COR-L47 (cell line): ENCODE measurements at places on chromosomes 11 and 22.
A peak's percentile ranks its signal among the peaks of the same experiment; 100 is the strongest.

- peak; percentile 67 for DNase-seq
These were observed 8.8 kb upstream of the PLA2G3 start for GRCh38 chr22:31148953-31149627.

GRCh38 chr11:8759634-8760033 lies 77.0 kb downstream of the RPL27A start:
- no peak for DNase-seq

GRCh38 chr11:67486481-67487195 lies 3.8 kb downstream of the AIP start:
- DNase-seq = no peak

DNA sequence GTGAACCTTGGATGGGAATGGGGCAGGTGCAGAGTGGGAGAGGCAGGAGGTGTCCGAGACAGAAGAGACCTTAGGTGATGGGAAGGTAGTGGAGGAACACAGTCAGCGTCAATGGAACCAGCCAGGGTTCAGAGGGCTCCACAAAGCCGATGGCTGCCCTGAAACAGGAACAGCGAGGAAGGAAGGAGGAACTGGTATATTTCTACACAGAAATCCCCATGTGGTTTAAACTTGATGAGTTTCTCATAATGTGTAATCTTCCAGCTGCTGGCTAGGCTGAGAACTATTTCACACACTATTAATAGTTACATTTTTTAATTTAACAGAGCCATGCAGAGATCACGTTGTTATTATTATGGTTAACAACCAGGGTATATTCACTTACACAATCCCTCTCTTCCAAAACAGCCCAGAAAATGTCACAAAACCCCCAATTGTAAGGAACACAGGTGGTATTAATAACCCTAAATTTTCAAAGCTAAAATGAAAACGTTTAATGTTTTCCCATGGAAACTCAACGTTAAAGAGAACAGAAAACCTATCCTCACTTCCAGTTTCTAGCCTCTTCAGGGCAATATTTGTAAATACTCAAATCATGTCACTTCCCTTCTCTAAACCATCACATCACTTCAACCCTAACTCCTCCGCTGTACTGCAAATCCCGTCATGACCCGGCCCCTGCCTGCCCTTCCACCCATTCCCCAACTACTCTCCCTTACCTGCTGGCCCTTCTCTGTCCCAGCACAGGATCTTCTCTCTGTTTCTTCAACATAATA lies 74.5 kb upstream of the ARFGAP3 start:
- no peak for DNase-seq

DNA sequence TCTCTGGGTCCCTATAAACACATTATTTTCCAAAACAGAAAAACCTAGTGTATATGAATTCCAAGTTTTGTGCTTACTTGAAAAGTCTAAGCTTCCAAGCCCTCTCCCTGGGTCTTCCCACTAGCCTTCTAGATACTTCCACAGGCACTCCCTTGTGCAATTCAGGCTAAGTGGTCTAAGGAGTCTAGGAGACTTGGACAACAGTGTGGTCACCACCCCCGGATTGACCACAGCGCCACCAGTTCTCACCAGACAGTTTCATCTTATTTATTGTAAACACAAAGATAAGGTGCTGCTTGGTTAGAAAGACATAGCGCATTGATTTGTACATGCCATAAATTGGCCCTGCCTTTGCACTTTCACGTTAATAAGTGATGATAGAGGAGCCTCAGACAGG lies 623.9 kb downstream of the OPCML start:
- DNase-seq = no peak

DNA sequence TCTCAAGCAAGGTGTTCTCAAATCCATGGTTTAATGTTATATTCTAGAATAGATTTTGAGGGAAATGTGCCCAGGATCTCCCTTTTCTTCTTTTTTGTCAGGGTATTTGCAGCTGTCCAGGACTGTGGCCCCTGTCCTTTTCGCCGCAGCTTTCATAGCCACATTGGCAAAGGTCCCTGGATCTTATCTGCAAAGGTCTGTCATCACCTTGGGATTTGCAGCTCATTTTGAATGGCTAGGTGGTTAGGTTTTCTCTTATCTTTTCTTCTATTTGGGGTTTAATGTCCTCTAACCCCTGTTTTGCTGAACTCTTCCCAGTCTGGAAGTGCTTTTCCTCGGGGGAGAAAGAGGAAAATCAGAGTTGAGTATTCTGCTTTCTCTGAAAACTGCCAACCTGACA lies 11.7 kb upstream of the C1QTNF4 start:
- no peak for DNase-seq

DNA sequence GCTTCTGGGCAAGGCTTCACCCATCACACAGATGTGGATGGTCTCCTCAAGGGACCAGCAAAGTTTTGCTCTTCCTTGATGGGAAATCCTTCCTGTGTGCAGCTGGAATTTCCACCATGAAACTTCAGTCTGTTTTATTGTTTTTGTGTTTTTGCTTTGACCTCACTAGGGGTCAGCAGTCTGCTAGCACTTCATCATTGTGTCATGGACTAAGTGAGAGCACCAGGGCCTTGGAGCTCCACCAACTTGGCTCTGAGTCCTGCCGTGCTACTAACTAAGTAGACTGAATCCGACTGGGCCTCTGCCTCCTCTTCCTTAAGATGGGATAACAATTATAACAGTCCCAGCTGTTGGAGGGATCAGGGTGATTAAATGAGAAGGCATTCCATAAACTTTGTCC lies 305.8 kb upstream of the NCAM1 start:
- no peak for DNase-seq

GRCh38 chr22:30816413-30816812 lies 121.7 kb downstream of the OSBP2 start:
- no peak for DNase-seq

- no peak for DNase-seq
These were observed 11.1 kb upstream of the OR8B3 start for GRCh38 chr11:124409906-124410305.

- DNase-seq = no peak
These were observed 135.0 kb downstream of the BRD1 start for GRCh38 chr22:49692499-49693225.

DNA sequence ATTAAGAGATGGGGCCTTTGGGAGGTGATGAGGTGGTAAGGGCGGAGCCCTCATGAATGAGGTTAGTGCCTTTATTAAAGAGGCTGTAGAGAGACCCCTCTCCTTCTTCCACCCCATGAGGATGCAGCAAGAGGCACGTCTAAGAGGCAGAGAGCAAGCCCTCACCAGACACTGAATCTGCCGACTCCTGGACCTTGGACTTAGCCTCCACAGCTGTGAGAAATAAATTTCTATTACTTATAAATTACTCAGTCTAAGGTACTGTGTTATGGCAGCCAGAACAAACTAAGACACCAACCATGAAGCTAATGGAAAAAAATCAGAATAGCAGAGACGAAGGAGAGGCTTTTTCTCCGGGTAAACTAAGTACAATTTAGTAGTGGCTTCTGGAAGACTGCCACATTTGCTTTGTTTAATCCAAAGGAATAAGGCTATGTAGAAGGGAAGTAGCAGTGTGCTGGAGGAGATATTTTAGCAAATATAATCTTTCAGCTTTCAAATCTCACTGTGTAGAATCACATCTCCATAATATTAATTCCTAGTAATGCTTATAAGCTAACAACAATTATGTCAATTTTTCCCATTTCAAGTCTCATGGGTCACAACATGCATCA lies 12.3 kb upstream of the SIK2 start:
- DNase-seq = no peak

DNA sequence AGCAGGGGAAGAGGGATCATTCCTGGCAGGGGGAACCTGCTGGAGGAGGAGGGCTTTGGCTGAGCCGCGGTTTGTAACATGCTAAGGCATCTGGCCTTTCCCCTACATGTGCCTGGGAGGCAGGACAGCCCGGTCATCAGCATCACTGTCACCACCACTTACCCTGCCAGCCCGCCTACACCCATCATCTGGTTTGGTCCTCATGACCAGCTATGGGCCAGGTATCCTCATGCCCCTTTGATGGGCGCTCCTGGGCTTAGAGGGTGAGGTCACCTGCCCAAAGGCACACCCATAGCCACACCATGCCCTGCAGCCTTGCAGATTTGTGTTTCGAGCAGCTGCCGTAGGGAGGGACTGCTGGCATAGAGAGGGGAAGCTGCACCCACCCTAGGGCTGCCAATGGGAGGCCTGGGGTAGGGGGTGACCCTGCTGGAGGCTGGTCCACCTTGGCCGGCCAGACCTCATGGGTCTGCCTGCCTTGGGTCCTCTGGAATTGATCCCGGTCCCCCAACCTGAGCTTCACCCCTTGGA lies 2.6 kb downstream of the MRGPRF start:
- DNase-seq = no peak

GRCh38 chr11:135062994-135063393 lies 651.0 kb upstream of the B3GAT1 start:
- DNase-seq = no peak

DNA sequence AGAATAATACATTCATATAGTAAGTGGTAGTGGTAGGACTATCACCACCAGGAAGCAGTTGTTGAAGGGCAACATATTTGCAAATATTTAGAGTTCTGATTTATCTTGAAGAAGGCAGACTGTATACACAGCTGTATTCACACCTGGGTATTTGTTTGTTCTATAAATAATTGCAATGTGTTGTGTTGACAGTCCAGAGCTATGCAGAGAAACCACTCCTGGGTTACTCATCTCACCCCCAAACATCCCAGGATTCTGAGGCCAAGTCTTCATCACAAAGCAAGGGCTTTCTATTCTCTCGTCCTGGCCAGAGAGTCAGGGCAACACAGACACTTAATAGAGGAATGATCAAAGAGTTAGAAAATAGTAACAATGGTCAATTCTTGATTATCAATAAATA lies 102.1 kb upstream of the FAT3 start:
- peak; percentile 26 for DNase-seq

- DNase-seq = peak; percentile 36
These were observed 74.9 kb upstream of the HORMAD2 start for GRCh38 chr22:30005213-30005857.

GRCh38 chr11:60786811-60787567 lies 1.9 kb downstream of the MS4A10 start:
- no peak for DNase-seq

DNA sequence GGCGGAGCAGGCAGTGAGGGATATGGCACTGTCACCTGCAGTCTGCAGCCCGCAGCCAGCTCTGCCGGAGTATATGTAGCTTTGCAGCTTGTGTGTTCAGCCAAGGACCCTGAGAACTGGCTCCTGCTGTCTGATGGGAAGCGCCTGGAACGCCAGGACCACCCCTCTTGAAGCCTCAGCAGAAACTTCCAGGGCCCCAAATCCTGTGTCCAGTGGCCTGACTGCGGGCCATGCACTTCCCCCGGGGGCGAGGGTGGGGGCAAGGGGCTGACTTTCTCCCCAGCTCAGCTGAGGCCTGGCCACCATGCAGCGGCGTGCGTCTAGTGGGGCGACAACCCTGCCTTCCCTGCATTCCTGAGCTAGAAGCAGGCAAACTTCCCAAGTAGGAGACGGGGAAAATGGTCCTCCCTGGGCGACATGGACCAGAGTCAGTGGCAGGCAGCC lies 32.3 kb downstream of the PISD start:
- no peak for DNase-seq

DNA sequence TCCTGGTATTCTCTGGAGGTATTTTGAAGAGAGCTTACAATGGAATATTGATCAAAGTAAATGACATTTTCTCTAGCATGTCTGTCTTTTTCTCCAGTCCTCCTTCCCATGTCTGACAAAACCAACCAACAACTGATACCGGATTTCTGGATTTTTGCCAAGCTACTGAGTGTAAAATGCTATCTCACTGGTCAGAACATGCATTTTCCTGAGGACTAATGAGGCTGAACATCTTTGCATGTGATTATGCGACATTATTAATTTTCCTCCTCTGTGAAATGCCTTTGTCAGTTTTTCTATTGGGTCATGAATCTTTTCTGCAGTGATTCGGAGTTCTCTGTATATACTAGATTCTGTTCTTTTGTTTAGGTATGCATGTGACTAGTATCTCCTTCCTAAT lies 51.4 kb downstream of the CDON start:
- DNase-seq = no peak

- DNase-seq = no peak
These were observed 47.4 kb downstream of the CHST1 start for GRCh38 chr11:45617871-45618601.

GRCh38 chr11:120229451-120230424 lies 10.2 kb upstream of the POU2F3 start:
- DNase-seq = no peak

GRCh38 chr11:19768815-19769214 lies 56.2 kb downstream of the NAV2 start:
- DNase-seq = no peak

GRCh38 chr11:77446911-77447629 lies 26.8 kb downstream of the PAK1 start:
- no peak for DNase-seq

- DNase-seq = no peak
These were observed 24.9 kb downstream of the WNT11 start for GRCh38 chr11:76181371-76181770.

DNA sequence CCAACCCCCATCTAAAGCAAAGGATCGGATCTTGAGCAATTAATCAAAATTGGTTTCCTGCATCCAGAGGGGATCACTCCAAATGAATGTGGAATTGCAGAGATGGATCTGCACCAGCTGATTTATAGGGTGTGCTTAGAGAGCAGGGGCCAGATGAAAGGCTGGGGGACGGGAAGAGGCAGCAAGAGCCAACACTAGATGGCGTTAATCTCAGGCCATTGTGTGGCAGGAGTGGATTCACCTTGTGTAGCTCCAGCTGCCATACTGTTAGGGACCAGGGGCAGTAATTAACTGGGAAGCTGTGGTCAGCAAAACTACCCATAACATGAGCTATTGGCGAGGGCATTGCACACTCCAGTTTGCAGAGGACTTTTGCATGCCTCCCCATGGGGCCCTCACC lies 35.6 kb downstream of the SERPINH1 start:
- peak; percentile 67 for DNase-seq

DNA sequence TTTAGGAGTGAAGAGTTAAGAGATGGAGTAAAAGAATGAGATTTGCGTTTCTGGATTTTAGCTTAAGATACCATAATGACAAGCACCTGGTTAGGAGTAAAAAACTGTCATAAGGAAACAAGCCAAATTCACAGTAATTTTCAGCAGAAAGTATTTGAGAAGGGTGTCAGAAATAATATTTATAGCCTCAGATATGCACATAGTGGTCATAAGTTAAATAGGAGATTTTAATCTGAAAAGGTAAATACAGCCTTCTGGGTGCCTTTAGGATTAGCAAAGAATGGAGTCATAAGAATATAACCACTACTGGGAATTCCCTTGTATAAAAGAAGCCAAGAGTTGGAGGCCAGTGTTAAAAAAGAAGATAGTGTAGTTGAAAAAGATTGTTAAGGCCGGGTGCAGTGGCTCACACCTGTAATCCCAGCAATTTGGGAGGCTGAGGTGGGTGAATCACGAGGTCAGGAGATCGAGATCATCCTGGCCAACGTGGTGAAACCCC lies 160.1 kb downstream of the SWAP70 start:
- DNase-seq = no peak

GRCh38 chr11:72753341-72754148 lies 1.3 kb upstream of the ARAP1 start:
- DNase-seq = no peak

- no peak for DNase-seq
These were observed 348.4 kb upstream of the NARS2 start for GRCh38 chr11:78922859-78923625.

GRCh38 chr22:19679522-19680101 lies 34.7 kb upstream of the SEPTIN5 start:
- no peak for DNase-seq
